Stimulated activated CD4-positive, alpha-beta T cell treated with anti-CD3 and anti-CD28 coated beads, Interleukin-2, amount 100 ng/mL, for 48 hours (primary cell): ENCODE measurements at places on chromosomes 13 and 19.

- no peak for DNase-seq
Measured at GRCh38 chr13:45928176-45928575, 76.6 kb upstream of the SIAH3 start.

- no peak for DNase-seq
Measured at GRCh38 chr13:49497272-49497671, 1.5 kb downstream of the PHF11 start.

GRCh38 chr19:38093587-38093986 lies 130.4 kb downstream of the DPF1 start:
- no peak for DNase-seq

DNA sequence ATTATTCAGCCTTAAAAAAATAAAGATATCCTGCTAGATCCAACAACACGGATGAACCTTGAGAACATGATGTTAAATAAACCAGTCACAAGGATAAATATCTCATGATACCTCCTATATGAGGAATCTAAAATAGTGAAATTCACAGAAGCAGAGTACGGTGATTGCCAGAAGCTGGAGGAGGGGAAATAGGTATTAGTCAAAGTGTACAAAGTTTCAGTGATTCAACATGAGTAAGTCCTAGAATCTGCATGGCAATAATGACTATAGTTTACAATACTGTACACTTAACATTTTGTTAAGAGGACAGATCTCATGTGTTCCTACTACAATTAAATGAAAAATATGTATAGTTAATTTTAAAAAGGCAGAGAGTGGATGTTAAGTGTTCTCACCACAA lies 206.6 kb upstream of the SLC10A2 start:
- DNase-seq: no peak

DNA sequence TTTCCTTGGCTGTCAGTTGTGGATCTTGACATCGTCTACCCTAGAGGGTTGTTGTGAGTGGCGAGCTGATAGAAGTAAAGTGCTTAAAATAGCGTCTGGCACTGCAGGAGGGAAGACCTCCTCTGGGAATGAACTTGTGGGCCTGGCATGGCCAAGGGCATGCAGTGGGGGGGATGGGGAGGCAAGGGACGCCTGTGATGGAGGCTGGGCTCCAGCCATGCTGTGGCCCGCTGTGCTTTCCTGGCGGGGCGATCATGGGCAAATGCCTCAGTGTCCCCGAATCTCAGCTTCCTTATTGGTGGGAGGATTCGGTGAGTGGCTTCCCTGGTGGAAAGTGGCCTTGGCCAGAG lies 10.7 kb downstream of the CARM1 start:
- DNase-seq: no peak

- no peak for DNase-seq
Measured at GRCh38 chr13:77891041-77891440, 27.6 kb downstream of the EDNRB start.

- no peak for DNase-seq
Measured at GRCh38 chr19:44346556-44346955, 9.9 kb downstream of the ZNF112 start.

DNA sequence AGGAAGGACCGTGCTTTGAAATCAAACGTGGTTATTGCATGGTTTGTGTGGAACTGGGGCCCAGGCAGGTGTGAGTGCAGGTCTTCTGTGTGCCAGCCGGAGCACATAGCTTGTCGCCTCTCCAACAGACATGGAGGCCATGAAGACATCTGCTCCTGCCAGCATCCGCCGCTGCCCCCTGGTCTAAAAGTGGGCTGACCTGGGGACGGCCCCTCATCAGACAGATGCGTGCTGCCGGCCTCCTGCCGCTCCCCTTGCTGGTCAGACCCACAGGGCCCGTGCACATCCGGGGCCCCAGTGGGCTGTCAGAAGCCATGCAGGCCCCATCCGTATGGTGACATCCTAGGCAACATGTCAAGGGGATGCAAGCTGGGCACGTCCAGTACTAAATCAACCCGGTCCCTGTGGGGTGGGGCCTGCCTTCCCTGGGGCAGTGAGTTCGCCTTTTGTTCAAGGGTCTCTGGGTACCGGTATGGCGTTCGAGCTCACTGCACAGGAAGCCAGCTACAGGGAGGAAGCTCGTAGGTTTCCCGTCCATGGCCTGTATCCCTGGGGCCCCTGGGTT lies 88.0 kb upstream of the MCF2L start:
- DNase-seq: no peak

- no peak for DNase-seq
Measured at GRCh38 chr13:100917011-100917410, 242.4 kb upstream of the TMTC4 start.

- no peak for DNase-seq
Measured at GRCh38 chr19:23255700-23256099, 5.5 kb upstream of the ZNF724 start.

DNA sequence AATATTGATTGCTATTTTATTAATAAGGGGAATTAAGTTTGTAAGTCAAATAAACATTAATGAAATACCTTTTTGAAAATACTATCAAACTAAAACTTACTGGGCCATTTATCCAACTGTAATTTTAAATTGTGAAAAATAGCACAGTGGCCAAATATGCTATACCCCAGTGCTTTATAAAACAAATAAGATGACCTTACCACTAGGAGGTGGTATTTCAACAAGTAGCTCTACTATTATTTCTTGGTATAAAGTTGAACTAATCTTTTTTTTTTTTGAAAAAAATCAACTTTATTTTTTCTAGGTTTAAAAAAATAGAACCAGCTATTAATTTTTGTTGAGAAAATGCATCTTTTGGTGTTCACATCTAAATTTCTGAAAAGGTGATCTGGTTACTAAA lies 14.7 kb downstream of the LACC1 start:
- no peak for DNase-seq

DNA sequence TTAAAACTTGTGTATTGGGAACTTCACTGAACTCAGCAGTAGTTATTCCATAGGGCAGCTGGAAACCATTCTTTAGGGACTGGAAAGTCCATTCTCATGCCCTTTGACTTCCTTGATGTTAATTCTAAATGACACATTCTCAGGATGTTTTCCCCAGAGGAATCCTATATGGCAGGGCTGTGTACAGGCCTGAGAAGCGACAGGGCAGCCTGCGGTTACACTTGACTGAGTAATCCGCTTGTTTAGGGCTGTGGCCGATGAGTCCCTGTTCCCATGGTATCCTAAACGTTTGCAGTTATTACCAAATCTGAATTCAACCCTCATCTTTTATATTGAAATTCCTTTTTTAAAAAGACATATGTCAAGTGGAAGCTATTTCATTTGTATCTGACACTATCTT lies 83.5 kb downstream of the COL4A2 start:
- no peak for DNase-seq

DNA sequence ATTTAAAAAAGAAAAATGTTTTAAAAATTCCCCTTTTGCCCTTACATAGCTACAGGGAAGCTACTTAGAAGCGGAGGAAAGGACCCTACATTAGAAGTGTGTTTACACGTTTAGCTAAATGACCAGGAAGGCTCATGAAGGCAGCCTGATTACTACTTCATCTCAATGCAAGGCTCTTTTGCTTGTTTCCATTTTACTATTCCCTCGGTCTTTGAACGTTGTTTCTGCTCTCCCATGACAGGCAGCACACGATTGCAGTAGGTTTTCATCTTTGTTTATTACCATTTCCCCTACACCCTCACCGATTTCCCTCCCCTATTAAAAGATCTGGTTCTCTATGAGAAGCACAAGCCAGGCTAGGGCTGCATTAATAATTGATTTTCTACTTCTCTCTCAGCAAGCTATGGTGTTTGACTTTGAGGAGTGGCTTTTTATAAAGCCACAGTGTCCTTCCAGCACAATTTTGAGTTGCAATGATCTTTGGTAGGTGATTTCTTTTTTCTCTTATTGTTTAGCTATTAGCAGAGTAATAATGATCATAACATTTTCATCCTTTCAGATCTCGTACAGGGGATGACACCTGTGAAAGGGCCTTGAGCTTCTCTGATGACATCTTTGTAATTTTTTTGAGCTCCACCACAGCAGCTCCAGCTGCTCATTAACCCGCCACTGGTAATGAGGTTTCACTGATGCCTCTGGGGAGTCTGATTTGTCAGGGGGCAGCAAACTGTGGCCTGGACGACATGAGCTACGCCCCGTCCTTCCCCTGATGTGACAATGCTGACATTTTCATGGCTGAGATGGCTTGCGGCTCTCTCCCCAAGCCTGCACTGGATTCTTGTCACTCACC lies 670.3 kb downstream of the UQCRFS1 start:
- no peak for DNase-seq

DNA sequence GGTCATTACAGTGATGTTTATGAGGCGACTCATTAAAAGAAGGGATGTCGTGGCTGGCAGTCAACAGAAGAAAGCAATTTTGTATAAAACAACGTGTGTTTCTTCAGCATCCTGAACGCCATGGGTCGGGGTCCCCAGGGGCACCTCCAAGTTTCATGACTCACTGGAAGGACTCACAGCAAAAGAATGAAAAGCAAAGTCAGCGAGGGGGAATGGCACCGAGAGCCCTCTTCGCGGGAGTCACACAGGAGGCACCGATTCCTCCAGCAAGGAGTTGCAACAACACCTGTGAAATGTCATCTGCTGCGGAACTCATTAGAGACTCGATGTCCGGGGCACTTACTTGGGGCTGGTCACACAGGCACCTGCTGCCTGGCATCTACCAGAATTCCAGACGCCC lies 130.7 kb upstream of the PEG3 start:
- DNase-seq: no peak

DNA sequence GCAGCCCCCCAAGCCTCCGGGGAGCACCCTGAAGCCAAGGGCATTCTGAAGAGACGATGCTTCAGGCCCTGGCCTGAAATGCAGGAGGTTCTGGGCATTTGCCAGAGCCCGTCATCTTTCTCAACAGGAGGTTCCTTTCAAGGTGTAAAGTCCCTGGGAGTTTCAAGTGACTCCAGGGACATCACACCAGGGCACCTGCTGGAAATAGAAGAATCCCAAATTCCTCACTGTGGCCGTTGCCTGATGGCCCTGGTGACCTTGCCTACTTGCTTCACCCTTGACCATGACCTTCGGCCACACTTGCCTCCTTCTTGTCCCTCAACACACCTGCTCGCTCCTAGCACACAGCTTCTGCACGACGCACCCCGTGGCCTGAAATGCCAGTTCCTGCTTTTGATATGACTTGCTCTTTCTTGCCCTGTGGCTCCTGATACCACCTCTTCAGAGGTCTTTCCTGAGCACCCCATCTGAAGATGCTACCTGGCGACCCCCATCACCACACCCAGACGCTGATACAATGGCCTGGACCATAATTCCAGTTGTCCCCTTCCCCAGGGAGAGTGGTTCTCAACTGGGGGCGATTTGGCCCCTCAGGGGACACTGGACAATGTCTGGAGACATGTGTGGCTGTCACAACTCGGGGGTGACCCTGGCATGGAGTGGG lies 3.5 kb downstream of the DPP9 start:
- DNase-seq: no peak

GRCh38 chr13:98997011-98997730 lies 19.3 kb upstream of the DOCK9 start:
- DNase-seq: no peak

DNA sequence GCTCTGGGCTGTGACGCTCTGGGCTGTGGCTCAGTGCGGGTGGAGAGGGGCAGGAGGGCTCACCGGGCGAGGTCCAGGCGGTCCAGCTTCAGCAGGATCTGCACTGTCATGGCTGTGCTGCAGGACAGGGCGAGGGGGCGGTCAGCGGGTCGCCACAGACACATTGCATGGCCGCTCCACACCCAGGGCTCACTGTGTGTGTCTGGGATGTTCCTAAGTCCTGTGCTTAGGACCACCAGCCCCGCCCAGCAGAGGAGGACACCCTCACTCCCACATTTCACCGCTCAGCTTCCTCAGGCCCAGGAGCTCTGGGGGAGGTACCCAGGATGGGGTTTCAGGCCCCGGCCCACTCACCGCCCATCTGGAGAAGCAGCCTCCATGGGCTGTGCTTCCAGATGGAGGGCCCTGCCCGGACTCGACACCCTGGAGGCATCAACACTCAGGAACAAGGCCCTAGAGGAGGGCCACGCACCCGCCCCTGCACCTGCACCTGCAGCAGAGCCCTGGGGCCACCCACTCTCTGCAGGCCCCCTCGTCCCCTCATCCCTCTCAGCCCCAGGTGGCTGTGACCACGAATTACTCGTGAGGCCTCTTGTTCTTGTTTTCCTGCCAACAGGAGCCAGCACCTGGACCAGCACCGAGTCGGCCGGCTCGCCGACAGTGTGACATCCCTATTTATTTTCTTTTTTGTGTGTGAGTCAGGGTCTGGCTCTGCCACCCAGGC lies 9.7 kb upstream of the CERS1 start:
- DNase-seq: no peak

- no peak for DNase-seq
Measured at GRCh38 chr13:44165221-44165888, 208.3 kb upstream of the SERP2 start.

DNA sequence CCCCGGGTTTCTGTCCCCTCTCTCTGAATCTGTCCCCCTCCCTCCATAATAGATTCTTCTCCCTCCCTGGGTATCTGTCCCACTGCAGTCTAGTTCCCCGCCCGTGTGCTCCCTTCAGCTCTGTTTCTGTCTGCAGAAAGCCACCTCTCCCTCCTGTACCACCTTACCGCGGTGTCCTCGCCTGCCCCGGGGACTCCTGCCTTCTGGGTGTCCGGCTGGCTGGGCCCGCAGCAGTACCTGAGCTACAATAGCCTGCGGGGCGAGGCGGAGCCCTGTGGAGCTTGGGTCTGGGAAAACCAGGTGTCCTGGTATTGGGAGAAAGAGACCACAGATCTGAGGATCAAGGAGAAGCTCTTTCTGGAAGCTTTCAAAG lies 1.3 kb downstream of the FCGRT start:
- DNase-seq: no peak

- no peak for DNase-seq
Measured at GRCh38 chr13:55219538-55219937, 1921.2 kb upstream of the PRR20A start.

GRCh38 chr13:75876142-75877050 lies 240.3 kb downstream of the LMO7 start:
- peak; percentile 23 for DNase-seq

DNA sequence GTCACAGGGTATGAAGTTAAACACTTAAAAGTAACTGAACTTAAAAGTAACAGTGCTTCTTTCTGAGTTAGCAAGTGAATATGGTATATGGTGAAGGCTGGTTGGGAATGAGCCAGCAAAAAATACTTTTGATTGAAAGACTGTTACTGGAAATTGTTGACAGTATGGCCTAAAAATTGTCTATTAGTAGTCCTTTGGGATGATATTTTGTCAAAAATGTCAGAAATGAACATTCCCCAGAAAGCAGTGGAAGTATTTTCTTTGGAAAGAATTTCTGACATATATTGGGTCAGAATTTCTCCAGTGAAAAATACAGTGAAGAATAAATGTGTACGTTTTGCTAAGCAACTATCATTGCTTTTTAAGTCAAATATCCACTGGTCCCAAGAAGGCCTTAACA lies 860.5 kb downstream of the PCDH9 start:
- DNase-seq: no peak

DNA sequence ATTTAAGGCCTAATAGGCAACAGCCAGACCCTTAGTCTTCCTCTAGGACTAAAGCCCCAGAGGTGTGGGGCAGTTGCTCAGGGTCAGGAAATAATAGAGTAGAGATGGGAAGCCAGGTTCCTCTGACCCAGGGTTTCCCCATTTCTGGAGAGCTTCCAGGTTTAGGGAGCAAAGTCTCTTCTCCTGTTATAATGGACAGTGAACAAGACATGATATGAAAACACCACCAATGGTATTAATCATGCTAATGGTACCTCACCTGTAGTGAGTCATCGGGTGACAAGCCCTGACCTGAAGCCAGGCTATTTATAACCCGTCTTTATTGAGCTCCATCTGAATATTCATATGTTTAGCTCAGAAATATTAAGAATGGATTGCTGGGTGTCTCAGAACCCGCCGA lies 24.6 kb downstream of the BICRA start:
- no peak for DNase-seq

- no peak for DNase-seq
Measured at GRCh38 chr13:41697578-41697977, 240.2 kb downstream of the RGCC start.
